Stimulated activated CD4-positive, alpha-beta T cell treated with anti-CD3 and anti-CD28 coated beads, Interleukin-12 subunit alpha, Interleukin-12 subunit beta, amount 100 ng/mL, for 48 hours (primary cell): ENCODE measurements at places on chromosomes 1 and 21.

- DNase-seq: no peak
Observed at GRCh38 chr1:60739729-60740128, 342.6 kb upstream of the NFIA start.

DNA sequence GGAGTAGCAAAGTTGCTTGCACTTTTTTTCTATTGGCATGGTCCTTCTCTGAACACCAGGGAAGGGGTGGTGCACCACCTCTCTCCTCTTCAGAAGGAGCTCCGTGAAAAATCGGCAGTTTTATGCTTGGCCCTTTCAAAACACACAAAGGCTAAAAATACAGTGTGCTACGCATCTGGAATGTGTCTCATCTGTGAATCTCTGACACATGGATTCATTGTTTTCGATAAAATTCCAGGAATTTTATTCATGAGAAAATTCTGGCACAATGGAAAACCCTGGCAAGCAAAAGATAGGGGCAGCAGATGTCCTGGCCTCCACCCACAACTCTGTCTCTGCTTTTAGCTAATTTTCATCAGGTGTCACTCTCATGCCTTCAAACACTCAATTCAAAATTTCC is 42.9 kb downstream of the ERG start:
- no peak for DNase-seq

GRCh38 chr1:225454733-225455132 is 26.9 kb upstream of the LBR start:
- peak; percentile 73 for DNase-seq

DNA sequence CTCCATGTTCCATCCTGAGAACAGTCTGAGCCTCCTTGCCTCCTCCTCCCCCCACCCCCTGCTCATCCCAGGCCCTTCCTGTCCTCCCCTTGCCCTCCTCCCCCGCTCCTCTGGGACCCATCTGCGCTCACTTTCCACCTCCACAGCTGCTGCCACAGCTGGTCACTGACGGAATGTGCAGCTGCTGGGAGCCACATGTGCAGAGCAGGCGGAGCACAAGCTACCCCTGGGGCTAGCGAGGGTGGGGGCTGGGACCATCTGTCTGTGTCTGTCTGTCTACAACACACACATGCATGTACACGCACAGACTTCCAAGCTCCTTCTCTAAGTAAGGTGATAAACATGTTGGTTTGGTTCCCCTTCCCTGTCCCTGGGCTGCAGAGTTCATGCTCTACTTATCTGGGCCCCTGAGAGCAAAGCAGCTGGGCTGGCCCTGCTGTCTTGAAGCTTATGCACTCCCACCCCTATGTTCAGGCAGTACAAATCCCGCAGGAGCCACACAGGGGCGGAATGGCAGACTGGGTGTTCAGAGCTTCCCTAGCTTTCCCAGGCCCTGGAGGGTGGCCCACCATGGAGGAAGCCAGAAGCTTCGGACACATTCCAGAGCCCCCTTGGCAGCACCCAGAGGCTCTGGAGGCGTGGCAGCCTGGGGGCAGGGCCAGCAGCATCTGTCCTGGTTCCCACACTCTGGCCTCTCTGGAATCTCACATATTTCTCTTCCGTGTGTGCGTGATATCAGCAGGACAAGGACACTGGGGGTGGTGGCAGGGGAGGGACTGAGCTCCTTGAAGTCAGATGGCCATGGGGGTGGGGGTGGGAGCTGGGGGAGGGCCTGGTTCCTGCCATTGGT is 7.0 kb upstream of the HEYL start:
- no peak for DNase-seq

DNA sequence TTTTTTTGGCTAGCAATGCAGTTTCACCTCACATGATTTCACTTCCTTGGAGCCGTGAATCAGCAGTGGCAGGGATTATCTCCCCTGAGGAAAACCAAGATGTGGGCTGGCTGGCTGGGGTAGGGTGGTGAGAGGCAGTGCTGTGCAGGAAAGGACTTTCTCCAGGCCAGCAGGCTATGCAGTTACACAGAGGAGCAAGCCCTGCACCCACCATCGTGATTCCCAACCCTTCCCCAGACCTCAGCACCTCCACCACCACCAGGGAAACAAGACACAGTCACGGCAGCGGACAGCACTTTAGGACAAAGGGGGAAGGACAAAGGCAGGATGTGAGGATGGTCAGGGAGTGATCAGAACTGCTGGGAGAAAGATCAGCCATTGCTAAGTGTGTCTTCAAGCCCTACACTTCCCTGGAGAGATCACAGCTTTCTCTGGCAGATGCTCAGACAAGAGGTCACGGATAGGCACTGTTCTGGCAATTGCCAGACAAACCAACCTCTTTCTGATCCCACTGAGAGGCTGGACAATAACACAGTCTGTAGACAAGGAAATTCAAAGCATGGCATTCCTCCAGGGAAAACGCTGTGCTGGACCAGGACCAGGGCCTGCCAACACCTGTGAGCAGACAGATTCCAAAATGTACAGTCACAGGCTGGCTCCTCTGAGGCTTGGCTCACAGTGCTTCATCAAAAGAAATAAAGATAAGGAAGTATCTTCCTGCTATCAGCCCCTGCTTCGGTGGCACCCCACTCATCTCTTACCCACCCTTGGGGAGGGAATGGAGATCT is 509.4 kb downstream of the SMYD3 start:
- no peak for DNase-seq

- DNase-seq: no peak
Observed at GRCh38 chr1:101002551-101002950, 23.0 kb downstream of the DPH5 start.

- DNase-seq: no peak
Observed at GRCh38 chr1:36089393-36090121, 865 bp downstream of the ADPRS start.

GRCh38 chr1:245126530-245126929 is 28.3 kb upstream of the KIF26B start:
- no peak for DNase-seq
